ENCODE measurements at places on chromosomes 16 and 17.
A peak's percentile ranks its signal among the peaks of the same experiment; 100 is the strongest.

- DNase-seq, result peak; percentile 75
Observed at GRCh38 chr17:49227436-49228261, 2.9 kb downstream of the PHOSPHO1 start.

DNA sequence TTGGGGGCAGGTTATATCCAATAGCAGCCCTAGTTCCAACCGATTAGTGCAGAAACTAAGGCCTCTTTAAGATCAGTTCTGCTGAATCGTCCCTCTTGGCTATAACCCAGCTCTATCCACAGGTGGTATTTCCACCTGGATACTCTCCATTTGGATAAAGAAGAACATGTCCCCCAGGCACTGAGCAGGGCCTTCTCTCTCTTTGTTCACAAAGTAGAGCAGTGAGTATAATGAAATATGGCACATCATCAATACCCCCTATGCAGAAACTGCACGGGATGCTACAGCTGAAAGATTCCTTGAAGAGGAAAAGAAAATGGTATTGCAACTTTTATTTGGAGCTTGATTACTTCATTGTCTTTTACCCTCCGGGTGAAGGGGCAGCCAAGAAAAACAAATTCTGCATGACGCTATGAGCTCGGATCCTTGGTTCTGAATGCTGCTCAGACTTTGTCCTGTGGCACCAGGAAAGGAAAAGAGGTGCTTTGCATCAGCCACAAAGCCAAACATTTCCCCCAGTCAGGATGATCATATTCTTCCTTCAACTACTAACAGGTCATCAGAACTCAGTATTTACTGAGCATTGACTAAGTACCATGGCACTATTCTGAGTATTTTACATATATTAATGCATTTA lies 399.7 kb downstream of the NPIPA8 start:
- no peak for DNase-seq

GRCh38 chr16:21645261-21645721 lies 7.1 kb downstream of the IGSF6 start:
- no peak for DNase-seq

- DNase-seq, result no peak
Observed at GRCh38 chr17:7633093-7633492, 3.2 kb downstream of the SHBG start.

- DNase-seq, result no peak
Observed at GRCh38 chr17:27810211-27810901, 10.0 kb upstream of the NOS2 start.

- peak; percentile 98 for DNase-seq
Observed at GRCh38 chr16:401468-402348, at the start of gene DECR2. Gene DECR2 (plus strand): TSS chr16:401885. CDS start chr16:401964, 79 bp downstream.

- DNase-seq, result no peak
Observed at GRCh38 chr16:11460820-11461594, 115.7 kb downstream of the RMI2 start.

DNA sequence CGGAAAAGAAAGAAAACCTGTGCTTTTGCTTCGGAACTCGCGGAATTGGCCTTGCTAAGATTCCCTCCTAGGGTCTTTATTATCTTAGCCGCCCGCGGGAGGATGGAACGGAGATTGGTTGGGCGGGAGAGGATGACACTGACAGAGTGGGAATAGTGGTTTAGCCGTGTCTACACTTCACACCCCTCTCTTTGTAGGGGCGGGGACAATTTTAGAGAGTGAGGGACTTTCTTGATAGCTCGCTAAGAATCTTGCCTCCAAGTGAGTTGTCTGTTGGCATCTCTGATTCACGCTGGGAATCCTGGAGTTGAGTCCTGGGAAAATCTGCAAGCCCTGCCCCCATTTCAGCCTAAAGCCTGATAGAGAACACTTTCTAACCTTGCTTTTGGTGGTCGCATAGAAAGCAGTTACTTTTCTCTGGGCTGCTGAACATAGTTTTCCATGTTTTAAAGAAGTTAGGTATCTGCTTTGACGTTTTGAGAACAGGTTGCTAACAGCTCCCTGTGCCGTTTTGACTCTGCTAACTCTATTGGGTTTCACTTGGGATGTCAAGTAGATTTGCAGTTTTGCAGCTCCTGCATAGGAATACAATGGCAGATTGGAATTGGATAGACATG lies 697 bp downstream of the NOL11 start:
- DNase-seq, result peak; percentile 39

DNA sequence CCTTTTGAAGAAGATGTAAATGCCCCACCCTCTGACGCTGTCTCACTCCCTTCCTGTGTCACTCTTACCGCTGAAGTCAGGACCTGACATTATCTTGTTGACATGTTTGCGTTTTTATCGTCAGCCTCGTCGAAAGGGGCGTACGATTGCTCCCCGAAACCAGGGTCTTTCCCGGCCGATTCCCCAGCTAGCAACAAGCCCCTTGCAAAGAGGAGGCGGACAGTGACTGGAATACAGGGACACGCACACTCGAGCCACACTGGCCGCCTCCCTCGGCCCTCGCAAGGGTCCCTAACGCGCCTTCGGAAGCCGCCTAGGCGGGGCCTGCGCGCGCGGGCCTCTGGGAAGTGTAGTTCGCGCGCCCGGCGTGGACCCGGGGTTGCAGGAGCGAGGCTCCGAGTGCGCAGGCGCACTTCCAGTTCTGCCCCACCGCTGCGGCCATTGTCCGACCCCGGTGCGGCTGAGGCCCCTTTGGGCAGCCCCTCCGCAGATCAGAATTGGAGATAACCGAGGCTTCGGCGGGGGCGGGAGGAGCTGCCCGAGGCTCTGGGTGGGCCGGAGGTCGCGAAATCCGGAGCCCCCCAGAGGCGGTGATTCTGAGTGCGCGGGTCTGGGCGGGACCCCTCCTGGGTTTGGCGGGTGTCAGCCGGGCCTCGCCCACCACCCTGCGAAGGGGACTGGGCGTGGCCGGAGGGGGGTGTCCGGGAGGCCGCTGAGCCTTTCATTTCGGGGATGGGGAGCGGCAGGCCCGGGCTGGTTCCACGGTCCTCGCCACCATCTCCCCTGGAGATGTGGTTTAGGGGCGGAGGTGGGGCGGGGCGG lies at the start of gene ZFP90:
Gene ZFP90, plus strand, starts transcription at position 412 of the 822 bp plus-strand sequence. CDS start 502 bp downstream, outside the sequence.
- peak; percentile 99 for DNase-seq

- DNase-seq, result no peak
Observed at GRCh38 chr16:86344881-86345280, 165.4 kb upstream of the FOXF1 start.

DNA sequence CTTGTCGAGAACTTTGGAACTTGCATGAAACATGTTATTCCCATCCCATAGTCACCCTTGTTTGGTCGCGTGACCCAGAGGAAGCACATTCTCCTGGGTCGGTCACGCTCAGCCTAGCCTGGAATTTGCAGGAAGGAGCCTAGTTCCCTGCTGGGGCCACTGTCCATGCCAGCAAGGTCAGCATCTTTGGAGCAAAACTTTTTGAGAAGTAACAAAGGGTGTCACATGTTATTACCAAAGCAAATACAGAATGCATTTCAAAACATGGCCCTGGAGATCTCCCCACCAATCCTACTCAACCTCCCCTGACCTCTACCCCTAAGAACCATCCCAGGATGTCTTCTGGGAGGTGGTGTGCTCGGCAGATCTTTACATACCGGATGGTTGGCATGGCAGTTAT lies 26.2 kb upstream of the IRF8 start:
- DNase-seq, result no peak

DNA sequence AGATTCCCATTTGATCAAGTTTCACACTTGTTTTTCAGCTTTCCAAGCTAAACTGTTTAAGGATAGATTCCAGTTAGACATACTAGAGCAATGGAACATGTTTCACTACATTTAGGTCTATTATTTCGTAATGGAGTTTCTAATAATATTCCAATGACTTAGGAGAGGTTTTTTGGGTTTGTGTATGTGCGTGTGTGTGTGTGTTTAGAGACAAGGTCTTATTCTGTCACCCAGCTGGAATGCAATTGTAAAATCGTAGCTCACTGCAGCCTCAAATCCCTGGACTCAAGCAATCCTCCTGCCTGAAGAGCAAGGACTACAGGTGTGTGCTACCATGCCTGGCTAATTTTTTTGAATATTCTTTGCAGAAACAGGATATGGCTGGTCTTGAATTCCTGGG lies 426.3 kb downstream of the ZFHX3 start:
- no peak for DNase-seq

GRCh38 chr17:9971991-9972390 lies 66.9 kb upstream of the RCVRN start:
- DNase-seq, result peak; percentile 79

- DNase-seq, result no peak
Observed at GRCh38 chr17:40170325-40170724, 6.9 kb upstream of the RAPGEFL1 start.

- DNase-seq, result peak; percentile 62
Observed at GRCh38 chr16:19071811-19072777, 4.7 kb downstream of the COQ7 start.

DNA sequence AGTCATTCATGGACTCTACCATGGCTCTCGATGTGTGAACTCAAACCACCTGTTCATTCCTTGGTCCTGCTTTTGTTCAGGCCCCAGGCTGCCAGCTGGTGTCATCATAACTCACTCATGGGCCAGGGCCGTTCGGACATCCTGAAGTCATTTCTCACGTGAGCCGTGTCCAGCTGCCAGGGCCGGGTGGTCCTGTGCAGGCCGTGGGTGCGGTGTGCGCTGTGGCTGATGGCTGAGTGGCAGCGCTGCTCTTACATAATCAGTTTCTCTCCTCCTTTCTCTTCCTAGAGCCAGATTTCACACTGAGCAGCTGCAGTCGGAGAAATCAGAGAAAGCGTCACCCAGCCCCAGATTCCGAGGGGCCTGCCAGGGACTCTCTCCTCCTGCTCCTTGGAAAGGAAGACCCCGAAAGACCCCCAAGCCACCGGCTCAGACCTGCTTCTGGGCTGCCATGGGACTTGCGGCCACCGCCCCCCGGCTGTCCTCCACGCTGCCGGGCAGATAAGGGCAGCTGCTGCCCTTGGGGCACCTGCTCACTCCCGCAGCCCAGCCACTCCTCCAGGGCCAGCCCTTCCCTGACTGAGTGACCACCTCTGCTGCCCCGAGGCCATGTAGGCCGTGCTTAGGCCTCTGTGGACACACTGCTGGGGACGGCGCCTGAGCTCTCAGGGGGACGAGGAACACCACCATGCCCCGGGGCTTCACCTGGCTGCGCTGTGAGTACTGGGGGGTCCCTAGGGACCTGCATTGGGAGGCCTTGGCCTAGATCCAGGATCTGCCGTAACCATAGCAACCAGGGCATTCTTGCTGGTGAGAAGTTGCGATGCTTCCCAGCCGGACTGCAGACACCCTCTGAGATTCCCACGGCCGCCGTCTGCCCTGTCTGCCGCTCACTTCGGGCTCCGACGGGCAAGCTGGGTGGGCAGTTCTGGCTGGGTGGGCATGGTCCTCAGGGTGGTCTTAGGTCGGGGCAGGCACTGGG lies at the start of gene IL34:
Gene IL34, plus strand, starts transcription at position 300 of the 982 bp plus-strand sequence. Its CDS starts 389 bp downstream, at position 689.
- no peak for DNase-seq

DNA sequence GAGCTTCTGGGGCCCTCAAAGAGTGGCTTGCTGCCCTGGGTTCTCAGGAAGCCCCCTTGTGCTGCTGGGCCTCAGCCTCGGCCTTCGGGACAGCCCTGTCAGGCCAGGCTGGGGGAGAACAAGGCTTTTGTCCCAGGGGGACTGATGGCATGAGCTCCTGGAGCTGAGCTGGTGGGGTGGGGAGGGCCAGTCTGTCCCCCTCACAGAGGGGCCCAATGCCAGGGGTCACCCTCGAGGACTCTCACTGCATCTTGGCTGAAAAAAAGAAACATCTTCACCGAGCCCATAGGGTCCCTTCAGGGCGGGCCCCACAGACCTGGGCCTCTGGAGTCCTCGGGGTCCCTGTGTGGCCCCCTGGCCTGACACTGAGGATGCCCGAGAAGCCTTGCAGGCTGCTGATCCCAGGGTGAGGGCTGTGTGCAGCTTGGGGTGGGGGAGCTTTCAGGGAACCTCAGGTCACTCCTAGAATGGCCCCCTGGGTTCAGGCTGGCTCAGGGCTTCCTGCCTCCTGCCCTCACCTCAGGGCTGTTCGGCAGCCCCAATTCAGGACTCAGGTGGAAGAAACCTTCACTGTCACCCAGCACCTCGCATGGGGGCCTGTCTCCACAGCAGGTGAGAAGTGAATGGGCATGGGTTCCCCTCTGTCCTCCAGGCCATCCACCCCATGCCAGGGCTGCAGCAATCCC lies 90.5 kb downstream of the TNFRSF13B start:
- no peak for DNase-seq

DNA sequence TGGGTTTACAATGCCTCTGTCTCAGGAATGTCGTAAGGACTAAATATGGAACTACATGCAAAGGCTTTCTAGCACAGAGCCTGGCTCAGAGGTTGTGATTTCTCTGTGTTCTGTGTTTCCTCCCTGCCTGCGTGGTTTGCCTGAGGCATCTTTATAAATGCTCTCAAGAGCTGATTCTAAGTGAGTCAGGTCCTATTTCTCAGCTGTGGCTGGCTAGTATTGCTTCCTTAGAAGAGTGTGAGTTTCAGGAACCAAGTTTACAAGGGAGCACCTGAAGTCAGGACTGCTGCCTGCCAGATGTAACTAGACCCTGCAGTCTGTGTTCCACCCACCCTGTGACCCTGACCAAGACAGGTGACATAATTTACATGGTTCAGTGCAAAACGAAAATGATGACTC lies 8.0 kb upstream of the CCL1 start:
- DNase-seq, result no peak

DNA sequence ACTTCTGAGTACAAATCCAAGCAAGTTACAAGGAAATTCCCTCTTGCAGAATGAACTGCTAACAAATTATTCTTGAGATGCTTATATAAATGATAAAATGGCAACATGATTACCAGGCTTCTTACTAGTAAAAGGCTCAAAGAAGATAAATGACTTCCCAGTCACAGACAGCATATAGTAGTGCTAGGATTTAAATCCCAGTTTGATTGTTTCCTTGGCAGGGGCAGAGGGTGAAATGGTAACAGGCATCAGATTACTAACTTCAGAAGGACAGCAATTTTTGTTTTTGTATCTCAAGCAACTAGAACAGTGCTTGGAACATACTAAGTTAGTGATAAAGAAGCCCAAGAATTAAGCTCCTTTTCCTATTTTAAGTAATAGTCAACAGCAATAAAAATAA lies 102.8 kb downstream of the SSH2 start:
- no peak for DNase-seq

- DNase-seq, result peak; percentile 95
Observed at GRCh38 chr16:87201052-87201451, 116.1 kb downstream of the C16orf95 start.

DNA sequence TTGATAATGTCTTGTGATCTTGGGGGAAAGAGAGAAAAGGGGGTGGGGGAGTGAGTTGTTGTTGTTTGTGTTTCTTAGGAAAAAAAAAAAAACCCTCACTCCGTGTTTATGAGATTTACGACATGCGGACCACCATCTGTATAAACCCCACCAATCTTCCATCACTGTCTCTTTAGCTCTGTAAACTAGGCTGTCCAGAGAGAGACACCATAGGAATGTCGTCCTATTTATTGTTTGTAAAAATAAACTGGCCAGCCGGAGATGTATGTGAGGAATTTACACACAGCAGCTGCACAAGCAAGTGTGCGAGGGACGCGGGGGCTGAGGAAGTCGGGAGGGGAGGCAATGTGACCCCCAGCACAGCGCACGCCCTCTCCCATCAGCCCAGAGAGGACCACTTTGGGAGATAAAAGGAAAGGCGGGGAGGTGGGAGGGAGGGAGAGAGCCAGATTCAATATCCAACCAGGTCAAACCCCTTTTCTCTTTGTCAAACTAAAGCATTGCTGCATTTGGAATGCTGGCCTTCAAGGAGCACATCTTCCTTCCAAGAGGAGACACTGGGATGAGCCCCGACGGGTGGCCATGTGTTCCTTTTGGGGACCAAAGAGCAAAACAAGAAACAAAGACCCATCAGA lies 136.2 kb upstream of the SALL1 start:
- DNase-seq, result no peak

- no peak for DNase-seq
Observed at GRCh38 chr17:48163809-48164208, 56.2 kb downstream of the SNX11 start.

- DNase-seq, result no peak
Observed at GRCh38 chr17:57724026-57724728, 20.9 kb downstream of the CCDC182 start.

GRCh38 chr16:11668623-11669379 lies 546 bp downstream of the SNN start:
- DNase-seq, result peak; percentile 24

Measured in AG08395 (cell line).